Activated effector memory CD4-positive, alpha-beta T cell treated with anti-CD3 and anti-CD28 coated beads, Interleukin-2, amount 50 U/mL, for 16 hours (primary cell): ENCODE measurements at places on chromosomes 5 and 9.
A peak's percentile ranks its signal among the peaks of the same experiment; 100 is the strongest.

DNA sequence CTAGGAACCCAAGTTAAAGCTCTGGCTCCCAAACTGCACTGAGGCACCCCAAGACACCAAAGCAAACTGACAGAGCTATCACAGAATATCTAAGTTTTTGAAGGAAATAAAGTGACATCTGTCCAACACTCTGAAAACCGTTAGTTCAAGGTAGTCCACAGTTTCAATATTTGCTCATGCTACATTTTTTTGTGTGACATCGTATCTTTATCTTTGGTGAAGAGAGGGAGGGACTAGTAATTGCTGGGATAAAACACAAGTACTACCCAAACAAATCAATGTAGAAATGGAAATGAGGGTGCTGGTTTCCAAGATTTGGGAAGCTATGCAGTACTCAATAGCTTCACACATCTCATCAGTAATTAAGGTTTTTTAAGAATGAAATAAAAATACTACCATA is 20.6 kb downstream of the LIFR start:
- no peak for DNase-seq

DNA sequence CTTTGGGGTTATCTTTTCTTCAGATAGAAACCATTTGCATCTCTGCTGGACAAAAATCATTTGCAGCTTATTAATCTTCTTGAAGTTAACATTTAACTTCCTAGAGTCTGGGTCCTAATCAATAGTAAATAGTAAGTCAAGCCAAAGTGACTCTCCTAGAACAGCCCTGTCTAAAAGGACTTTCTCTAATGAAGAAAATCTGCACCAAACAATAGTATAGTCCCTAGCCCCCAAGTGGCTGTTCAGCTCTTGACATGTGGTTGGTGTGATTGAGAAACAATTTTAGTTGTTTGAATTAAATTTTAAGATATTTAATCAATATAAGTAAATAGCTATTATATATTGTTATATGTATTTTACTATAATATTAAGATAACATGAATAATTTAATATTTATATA is 64.6 kb upstream of the SHB start:
- no peak for DNase-seq

GRCh38 chr9:20593537-20593936 is 28.8 kb downstream of the MLLT3 start:
- DNase-seq: no peak

- no peak for DNase-seq
Measured at GRCh38 chr5:28164568-28164967, 1126.2 kb upstream of the CDH9 start.

- DNase-seq: no peak
Measured at GRCh38 chr9:93094658-93095204, 1.3 kb upstream of the CARD19 start.

- no peak for DNase-seq
Measured at GRCh38 chr9:37383876-37384746, 38.4 kb upstream of the GRHPR start.

DNA sequence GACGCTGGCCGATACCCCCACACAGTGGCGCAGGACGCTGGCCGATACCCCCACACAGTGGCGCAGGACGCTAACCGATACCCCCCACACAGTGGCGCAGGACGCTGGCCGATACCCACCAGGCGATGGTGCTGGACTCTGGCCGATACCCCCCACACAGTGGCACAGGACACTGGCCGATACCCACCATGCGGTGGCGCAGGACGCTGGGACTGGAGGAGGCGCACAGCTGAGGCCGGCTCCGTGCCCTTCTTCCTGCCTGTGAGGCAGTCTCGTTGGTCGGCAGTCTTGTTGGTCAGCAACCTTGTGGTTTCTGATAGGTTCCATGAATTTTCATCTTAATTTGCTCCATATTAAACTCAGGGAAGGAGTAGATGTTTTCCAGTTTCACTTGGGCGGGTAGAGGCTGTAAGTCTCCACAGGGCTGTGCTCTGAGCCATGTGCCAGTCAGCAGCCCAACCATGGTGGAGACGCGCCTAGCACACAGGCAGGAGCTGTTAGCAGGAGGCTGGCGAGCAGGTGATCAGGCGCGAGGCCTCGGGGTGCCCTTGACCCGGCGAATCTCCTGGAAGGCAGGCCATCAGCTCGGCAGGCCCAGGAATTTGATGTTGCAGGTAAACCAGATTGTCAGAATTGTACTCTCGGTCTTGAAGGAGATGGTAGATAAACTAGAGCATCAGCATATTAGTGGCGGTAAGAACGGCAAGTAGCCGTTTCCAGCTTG is 75.6 kb downstream of the EHMT1 start:
- no peak for DNase-seq

- no peak for DNase-seq
Measured at GRCh38 chr5:31197183-31197582, 3.7 kb downstream of the CDH6 start.

- no peak for DNase-seq
Measured at GRCh38 chr9:99485459-99485858, 263.4 kb downstream of the SEC61B start.

- DNase-seq: no peak
Measured at GRCh38 chr9:70683841-70684240, 269.4 kb upstream of the KLF9 start.

DNA sequence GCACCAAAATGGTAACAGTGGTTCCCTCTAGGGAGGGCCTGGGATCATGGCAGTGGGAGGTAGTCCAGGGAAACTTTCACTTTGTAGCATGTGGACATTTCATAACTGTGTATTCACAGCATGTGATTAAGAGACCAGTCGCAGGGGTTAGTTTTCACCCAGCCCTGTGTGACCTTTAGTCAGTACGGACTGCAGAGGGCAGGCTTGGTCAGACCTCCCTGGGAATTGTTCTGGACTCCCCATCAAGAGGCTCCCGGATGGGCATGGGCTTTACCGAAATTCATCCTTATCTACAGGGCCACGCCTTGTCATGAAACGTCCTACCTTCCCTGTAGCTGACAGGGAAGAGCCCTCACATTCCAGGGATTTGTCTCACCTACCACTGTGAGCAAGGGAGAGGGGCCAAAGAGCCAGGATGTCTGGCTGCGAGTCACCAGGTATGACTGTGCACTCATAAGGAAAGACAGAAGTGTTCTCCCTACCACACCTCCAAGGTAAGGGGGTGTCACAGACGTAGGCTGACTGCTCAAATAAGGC is 19.9 kb downstream of the GPX3 start:
- DNase-seq: no peak

DNA sequence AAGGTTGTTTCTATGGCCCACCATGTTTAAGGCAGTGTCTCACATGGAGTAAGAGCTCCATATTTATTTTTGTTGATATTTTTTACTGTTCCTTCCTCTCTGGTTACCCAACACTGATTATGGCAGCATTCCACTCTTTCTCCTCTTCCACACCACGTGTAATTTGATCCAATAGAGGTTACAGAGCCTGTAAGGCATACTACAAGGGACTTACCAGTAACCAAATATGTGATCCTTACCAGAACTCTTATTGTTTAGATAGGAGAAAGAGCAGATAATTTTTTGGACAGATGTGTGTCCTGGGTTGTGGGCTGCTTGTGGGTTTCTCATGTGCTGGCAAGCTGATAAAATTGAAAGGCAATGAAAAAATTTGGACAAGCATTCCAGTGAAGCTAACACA is 261.3 kb downstream of the TMEM167A start:
- no peak for DNase-seq

DNA sequence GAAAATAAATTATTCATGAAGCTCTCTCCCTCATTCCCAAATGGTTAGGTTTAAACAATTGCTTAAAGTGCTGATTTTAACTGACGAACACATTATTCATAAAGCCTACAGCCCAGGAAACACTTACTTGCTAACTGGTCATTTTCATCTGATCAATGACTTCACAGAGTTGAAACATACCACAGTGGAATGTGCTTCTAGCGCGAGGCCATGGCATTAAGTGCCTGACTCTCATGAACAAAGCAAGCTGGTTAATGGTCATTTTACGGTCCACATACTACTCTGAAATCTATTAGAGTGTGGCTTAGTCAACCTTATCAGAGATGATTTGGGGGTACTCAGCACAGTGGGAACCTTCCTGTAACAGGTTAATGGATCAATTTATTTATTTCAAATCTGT is 114.6 kb downstream of the MED27 start:
- no peak for DNase-seq

DNA sequence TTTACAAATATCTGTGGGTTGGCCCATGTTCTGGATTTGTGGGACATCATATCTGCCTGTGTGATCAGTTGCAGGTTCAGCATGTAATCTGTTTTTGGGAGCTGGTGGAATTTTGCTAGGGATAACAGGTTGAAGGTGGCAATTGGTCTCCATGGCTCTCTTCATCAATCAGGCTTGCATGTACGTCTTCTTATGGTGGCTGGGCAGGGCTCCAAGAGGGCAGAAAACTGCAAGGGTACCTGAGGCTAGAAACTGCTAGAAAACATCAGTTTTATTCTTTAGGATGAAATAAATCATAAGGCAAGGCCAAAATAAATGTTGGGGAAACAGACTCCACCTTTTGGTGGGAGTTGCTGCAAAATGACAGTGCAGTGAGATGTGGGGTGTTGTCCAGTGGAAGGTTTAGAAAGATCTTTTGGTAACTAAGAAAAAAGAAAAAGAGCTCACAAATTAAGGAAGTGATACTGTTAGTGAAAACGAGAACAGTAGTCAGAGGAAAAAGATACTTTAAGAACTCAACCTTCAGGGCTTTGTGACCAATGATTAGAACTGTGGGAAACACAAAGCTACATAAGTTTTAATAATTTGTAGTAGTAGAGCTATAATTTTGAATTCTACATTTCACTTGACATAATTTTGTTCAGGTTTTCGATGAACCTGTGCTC is 300.7 kb upstream of the IZUMO3 start:
- DNase-seq: no peak

DNA sequence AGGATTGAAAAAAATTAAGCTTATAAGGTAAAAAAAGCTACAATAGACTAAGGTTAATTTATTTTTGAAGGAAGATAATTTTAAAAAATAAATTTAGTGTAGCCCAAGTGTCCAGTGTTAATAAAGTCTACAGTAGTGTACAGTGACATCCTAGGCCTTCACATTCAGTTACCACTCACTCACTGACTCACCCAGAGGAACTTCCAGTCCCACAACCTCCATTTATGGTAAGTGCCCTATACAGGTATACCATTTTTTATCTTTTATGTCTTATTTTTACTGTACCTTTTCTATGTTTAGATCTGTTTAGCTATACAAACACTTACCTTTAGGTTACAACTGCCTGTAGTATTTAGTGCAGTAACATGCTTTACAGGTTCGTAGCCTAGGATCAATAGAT is 79.8 kb upstream of the ZNF462 start:
- no peak for DNase-seq

GRCh38 chr5:123007754-123008153 is 28.8 kb downstream of the PPIC start:
- no peak for DNase-seq

- no peak for DNase-seq
Measured at GRCh38 chr5:99320436-99320835, 391.6 kb upstream of the CHD1 start.

GRCh38 chr5:56326116-56326515 is 93.0 kb upstream of the ANKRD55 start:
- no peak for DNase-seq

DNA sequence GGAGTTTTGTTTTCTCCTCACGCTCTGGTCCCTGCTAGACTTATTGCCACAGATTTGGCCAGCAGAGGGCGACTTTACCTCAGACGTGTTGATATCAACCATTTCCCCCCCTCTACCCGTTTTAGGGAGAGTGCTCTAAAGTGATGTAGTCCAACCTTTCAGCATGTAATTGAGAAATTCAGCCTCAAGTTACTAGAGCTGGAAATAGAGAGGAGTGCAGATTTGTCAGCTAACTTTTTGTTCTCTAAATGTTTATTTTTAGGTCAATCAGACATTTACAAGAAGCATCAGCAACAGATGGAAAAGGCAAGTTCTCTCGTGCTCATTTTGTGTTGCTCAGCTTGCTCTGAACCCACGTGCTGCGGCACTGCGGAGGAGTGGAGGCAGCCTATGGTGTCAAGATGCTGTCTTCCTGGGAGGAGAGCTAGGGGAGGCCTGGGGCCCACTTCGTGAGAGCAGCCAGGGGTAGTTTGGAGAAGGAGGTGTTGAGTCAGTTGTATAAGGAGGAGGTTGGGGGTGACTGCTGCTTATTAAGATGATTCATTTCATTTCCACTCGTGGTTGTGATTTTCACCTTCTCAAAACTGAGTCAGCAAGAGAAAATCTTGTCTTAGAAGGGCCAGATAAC is 53.6 kb downstream of the GPR107 start:
- peak; percentile 93 for DNase-seq

- no peak for DNase-seq
Measured at GRCh38 chr5:81146031-81146430, 87.1 kb upstream of the CKMT2 start.

DNA sequence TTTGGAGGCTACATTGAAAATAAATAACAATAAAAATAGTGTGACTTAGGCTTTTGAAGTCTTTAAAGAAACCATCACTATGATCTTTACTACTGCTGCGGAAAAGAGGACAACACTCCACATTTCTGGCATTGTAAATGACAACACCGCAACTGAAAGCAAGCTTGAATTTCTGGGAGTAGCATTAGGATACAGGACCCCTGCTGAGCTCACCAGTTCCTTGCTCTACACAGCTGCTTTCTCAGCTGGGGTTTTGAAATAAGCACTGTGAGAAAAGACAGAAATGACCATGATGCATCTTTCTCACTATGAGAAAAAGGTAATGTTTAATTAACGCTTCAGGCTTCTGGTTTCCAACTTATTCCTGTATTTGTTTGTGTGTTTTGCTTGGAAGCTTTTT is 168.0 kb downstream of the TAF11L14 start:
- no peak for DNase-seq

- DNase-seq: no peak
Measured at GRCh38 chr9:32360983-32361673, 23.3 kb upstream of the ACO1 start.

GRCh38 chr5:152551061-152551460 is 146.0 kb upstream of the NMUR2 start:
- DNase-seq: no peak

GRCh38 chr9:17578911-17579793 is at the start of gene SH3GL2:
TSS of gene SH3GL2 (plus strand) at chr9:17579066.
- DNase-seq: no peak

DNA sequence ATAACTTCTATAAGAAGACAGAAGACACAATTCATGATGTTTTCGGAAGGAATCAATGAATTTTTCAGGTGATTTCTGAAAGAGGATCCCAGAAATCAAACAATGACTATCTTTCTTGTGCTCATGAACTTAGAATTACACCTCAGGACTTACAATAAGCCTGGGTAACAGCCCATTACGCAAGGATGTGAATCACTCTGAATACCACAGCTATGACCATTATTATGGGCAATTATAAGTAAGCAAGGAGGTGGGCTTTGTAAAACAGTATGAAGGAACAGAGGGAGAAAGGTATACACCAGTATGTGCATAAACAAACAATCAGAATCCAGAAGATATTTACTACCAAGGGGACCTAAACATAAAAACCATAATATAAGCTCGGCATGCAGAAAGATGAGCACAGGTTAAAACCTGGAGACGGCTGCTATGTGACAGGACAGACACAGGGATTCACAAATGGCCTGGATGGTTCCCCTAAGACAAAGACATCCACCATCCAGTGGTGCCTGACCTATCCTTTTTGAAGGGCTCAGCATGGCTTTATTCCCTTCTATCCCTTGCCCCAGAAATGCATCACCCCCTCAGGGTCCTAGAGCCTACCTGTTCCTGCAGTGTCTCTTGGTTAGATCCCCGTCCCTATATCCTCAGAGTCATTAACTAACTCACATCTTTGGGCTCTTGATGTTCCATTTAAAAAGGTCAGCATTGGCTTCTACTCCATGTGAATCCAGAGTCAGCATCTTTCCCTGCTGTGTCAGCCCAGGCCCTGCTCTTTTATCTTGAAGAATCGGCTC is 21.8 kb upstream of the PPP2CA start:
- no peak for DNase-seq
